ENCODE measurements at places on chromosomes 2 and 18. TPM values are rescaled to one million over a fixed set of nuclear protein-coding genes. Genes with fewer than 3 reads are reported as not detected.

DNA sequence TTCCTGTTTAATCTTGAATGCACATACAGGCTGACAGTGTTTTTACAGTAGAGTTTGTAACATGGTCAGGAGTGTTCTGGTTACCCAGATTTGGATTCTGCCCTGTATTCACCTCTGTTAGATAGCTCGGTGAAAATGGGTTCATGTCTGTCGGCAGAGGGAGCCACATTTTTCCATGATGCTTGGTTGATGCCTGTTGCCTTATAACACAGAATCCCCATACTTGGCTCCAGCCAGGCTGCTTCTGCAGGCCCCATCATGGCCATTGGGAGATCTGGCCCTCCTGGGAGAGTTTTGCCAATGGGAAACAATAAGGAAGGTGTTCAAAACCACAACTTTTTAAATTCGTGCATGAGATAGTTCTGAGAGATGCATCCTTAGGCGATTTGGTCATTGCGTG, 78.1 kb downstream of the WDSUB1 start:
- H3K27ac ChIP-seq: no peak overlapping the region
- no peaks in the 10 kb centered on the region for H3K27me3 ChIP-seq
- no peak overlapping the region for H3K4me3 ChIP-seq
- DNase-seq: no peak
- peaks cover 8% of the 10 kb centered on the region for H3K4me1 ChIP-seq
- H3K36me3 ChIP-seq: peaks cover 26% of the 10 kb centered on the region

The L3MBTL4 gene
- 16.2 TPM for total RNA-seq

The FBXO48 gene
- total RNA-seq: 1.8 TPM

The SEPTIN10 gene
- 83.7 TPM for total RNA-seq

GRCh38 chr18:77478646-77479442, 229.2 kb downstream of the GALR1 start:
- H3K36me3 ChIP-seq: no peaks in the 10 kb centered on the region
- no peak overlapping the region for H3K4me3 ChIP-seq
- DNase-seq: no peak
- H3K27me3 ChIP-seq: no peaks in the 10 kb centered on the region
- H3K27ac ChIP-seq: no peak overlapping the region
- no peaks in the 10 kb centered on the region for H3K4me1 ChIP-seq

- no peaks in the 10 kb centered on the region for H3K36me3 ChIP-seq
- DNase-seq: no peak
- peak overlapping the region; percentile 93 for H3K27ac ChIP-seq
- H3K27me3 ChIP-seq: no peaks in the 10 kb centered on the region
- peak overlapping the region; percentile 80 for H3K4me3 ChIP-seq
- peaks cover 22% of the 10 kb centered on the region for H3K4me1 ChIP-seq
These were observed 557 bp upstream of the E2F6 start for GRCh38 chr2:11466307-11467128.

DNA sequence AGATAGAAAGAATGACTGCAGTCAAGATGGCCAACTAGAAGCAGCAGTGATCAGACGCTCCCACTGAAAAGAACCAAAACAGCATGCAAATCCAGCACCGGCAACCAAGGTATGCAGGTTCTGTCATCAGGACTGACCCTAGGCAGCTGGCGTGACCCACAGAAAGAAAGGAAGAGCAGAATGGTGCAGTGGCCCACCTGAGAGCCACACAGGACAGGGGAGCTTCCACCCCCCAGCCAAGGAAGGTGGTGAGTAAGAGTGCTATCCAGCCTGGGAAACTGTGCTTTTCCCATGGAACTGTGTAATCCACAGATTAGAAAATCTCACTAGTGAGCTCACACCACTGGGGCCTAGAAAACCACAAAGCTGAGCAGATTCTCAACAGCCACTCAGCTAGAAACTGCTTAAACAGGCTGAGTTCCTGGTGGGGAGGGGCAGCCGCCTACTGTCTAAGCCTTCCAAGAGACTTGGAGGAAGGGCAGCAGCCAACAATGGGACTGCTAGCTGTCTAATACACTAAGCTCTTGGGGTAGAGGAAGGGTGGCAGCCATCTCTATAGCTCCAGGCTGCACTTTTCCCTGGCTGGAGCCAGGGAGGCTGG, 127.9 kb downstream of the EVA1A start:
- H3K4me3 ChIP-seq: no peak overlapping the region
- DNase-seq: peak; percentile 65
- H3K27me3 ChIP-seq: no peaks in the 10 kb centered on the region
- H3K4me1 ChIP-seq: no peaks in the 10 kb centered on the region

The CTLA4 gene
- 1.4 TPM for total RNA-seq

GRCh38 chr2:110865188-110865587, 132.8 kb downstream of the ACOXL start:
- no peak overlapping the region for H3K27ac ChIP-seq
- no peak overlapping the region for H3K4me3 ChIP-seq

The KIF5C gene
- 0.49 TPM for total RNA-seq

DNA sequence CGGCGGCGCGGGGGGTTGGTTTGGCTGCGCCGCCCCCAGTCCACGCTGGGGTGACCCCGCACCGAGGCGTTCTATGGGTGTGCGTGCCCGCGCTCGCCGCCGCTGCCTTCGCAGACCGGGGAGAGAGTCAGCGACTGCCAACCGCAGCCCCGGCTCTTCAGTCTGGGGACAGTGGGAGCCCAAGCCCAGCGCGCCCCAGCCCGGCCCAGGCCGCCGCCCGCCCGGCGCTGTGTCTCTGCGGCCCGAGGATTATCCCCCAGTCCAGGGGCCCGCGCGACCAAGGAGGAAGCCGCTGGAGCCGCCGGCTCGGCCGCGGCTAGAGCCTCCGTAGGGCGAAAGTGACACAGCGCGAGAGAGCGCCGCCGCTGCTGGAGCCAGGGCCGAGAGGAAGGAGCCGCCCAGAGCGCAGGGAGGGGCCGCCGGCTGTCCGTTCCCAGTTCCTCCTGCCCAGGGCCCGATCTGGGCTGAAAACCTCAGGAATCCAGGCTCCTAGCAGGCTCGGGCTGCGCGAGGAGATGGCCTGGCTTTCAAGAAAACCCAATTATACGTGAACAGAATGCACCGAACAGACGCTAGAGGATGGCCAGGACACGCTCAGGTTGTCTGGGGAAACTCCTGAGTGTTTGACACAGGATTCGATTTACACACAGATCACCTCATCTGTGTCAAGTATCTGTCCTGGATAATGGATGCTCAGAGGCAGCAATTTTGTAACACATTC, 2.4 kb downstream of the CTIF start:
- no peaks in the 10 kb centered on the region for H3K27me3 ChIP-seq
- H3K36me3 ChIP-seq: no peaks in the 10 kb centered on the region
- peaks cover 21% of the 10 kb centered on the region for H3K4me1 ChIP-seq
- H3K4me3 ChIP-seq: peak overlapping the region; percentile 75
- DNase-seq: peak; percentile 89
- H3K27ac ChIP-seq: peak overlapping the region; percentile 77

DNA sequence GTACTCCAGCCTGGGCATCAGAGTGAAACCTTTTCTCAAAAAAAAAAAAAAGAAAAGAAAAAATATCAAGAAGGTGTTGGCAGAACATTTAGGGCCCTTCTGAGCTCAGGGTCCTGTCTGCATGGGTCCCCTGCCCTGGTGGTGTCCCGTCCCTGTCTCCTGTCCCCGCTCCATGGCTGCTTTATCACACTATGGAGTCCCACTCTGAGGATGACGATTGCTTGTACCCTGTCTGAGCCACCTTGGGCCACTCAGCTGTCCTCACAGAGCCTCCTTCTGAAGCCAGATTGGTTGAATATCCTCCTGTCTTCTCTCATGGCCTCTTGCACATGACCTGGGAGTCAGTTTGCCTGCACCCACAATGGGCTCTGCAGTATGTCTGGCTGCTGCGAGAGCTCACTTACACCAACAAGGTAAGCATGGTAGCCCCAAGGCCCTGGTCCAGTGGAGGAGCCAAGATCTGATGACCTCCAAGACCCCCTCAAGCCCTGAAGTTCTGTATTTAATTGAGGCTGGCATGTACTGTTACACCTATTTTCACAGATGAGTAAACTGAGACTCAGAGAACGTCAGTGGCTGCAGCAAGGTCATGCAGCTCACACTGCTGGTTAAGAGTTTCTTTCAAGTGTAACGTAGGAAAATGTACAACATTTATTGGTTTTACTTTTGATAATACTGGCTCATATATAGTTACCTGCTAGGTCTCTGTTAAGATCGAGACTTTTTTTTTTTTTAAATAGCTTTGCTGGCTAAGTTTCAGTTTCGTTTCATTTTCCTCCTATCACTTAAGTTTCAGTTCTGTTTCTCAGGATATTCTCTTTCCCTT, 16.9 kb upstream of the ZCCHC2 start:
- H3K36me3 ChIP-seq: no peaks in the 10 kb centered on the region
- no peak for DNase-seq
- H3K27me3 ChIP-seq: no peaks in the 10 kb centered on the region
- H3K4me3 ChIP-seq: peak overlapping the region; percentile 55
- peak overlapping the region; percentile 82 for H3K27ac ChIP-seq

DNA sequence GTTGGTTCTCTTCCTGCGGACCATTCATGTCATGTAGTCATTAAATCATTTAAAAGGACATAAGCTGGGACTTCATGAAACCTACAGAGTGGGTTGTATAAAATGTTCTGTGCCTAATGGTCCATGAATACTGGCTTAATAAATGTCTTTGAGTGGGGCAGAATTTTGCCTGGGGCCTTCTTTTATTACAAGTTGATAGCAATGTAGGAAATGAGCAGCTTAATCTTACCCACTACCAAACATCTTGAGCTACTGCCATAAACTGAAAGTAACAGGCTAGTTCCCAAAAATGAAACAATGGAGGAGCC, 130.9 kb downstream of the TMEM17 start:
- no peaks in the 10 kb centered on the region for H3K4me1 ChIP-seq
- no peak for DNase-seq
- no peak overlapping the region for H3K4me3 ChIP-seq
- H3K27me3 ChIP-seq: no peaks in the 10 kb centered on the region

DNA sequence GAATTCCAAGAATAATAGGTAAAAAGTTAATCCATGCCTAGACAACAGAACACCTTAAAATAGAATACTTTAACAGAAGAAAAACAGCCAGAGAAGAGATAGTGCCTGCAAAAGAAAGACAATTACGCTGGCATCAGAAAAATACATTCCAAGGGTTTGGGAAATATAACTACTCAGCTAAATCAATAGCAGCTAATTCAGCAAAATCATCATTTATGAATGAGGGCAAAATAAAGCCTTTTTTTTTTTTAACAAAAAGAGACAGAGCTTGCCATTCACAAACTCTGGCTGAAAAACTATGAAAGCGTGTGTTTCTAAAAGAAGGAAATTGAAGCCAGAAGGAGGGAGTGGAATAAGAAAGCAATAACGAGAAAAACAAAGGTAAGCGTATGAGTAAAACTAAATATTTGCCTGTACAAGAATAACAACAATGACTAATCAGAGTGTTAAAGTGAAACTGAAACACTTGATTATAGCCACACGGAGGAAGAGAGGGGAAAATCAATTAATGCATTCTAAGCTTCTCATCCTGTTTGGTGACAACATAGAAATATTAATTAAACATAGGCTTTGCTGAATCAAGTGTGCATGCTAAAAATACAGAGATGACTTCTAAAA, 90.2 kb downstream of the EHD3 start:
- H3K36me3 ChIP-seq: no peaks in the 10 kb centered on the region
- peaks cover 14% of the 10 kb centered on the region for H3K4me1 ChIP-seq
- H3K4me3 ChIP-seq: peak overlapping the region; percentile 25
- no peak for DNase-seq
- no peak overlapping the region for H3K27ac ChIP-seq

DNA sequence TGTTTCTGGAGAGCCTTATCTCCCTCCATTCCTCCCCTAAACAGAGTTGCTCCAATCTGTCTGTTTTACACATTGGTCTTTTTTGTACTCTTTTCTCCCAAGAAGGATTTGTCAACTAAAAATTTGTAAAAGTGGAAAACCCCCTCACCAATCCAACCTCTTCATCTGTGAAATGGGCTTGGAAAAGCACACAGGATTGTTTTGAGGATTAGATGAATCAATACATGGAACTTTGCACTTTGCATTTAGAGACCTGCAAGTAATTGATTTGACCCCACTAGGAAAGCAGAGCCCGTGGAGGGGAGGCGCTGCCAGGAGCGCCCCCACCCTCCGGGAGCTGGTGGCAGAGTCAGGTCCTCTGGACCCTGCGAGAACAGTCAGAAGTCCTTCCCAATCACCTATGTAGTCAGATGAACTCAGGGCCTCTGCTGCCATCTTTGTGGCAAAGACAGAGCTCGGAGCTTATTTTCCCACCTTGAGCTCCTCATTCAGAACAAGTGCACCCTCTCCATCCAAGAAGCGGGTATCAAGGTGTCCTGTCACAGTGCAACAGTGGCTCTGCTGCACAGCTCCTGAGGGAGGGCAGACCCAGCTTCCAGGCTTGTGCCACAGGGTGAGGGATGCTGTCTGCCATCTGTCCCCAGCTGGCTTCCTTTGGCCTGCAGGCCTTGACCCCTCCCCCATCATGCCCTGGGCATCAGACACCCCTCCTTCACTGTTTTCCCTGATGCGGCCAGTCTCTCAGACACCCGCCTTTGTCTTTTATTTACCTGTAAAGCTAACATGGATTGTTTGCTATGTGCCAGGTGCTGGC, 1.7 kb upstream of the TMEM185B start:
- H3K4me3 ChIP-seq: no peak overlapping the region
- H3K27me3 ChIP-seq: no peaks in the 10 kb centered on the region
- no peaks in the 10 kb centered on the region for H3K36me3 ChIP-seq
- H3K4me1 ChIP-seq: peaks cover 32% of the 10 kb centered on the region

GRCh38 chr2:15668611-15669305, 77.1 kb downstream of the DDX1 start:
- H3K4me1 ChIP-seq: no peaks in the 10 kb centered on the region
- no peak overlapping the region for H3K4me3 ChIP-seq
- H3K27me3 ChIP-seq: no peaks in the 10 kb centered on the region
- DNase-seq: no peak
- H3K27ac ChIP-seq: no peak overlapping the region

Data from upper lobe of right lung (tissue), 1 donor.